Osteoblast (primary cell): ENCODE measurements at places on chromosomes 5 and 9.

- no peak for DNase-seq
Observed at GRCh38 chr9:9612755-9613154, 1000.0 kb downstream of the PTPRD start.

GRCh38 chr9:136012651-136013050 is 51.5 kb upstream of the UBAC1 start:
- peak; percentile 85 for DNase-seq

DNA sequence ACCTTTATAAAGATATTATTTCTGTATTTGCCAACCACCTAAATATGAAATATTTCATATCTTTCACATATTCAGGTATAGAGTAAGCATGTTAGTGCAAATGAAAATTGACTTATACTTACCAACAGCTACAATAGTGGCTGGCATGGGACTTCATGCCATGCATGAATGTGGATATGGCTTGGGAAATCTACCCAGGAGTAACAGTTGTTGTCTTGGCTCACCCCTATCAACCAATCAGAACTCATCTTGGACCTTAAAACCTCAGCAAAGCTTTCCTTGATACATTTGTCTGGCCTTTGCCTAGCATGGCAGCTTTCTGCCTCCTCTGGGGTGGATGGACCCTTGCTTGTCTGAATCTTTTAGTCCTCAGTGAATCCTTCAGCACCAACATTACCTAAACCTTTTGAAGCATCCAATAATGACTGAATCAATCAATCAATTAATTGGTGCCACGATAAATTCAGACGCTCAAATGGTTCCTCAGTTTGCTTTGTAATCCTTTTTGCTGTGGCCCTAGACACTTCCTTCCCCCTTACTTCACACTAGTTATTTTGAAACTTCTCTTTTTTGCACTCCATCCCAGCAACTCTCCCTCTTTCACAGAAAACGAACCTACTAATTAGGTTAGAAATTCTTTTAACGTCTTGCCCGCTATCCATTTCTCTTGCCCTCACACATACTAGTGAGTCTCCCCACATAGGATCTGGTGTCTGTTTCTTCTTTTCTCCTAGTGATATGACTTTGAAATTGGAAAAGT is 132.3 kb upstream of the ZNF608 start:
- DNase-seq, result no peak

- DNase-seq, result no peak
Observed at GRCh38 chr9:32701321-32702022, 66.0 kb upstream of the TAF1L start.

DNA sequence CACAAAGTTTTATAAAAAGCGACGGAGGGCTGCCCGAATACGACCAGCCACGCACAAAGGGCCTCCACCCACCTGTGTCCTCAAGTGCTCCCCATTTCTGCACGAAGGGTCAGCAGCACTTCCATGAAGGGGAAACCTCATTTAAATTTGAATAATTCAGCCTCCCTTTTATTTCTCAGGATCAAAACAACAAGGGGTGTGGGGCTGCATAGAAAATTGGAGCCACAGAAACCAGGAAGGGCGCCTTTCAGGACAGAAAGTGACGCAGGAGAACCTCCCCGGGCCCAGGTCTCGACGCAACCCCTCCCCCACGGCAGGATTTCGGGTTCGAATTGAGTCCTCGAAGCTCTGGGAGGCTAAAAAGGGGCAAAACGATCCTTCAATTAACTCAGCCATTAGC is 2.1 kb downstream of the NRARP start:
- DNase-seq, result no peak

GRCh38 chr5:56433039-56433617 is 200.0 kb upstream of the ANKRD55 start:
- DNase-seq, result no peak

GRCh38 chr5:93311881-93312280 is 269.1 kb downstream of the NR2F1-AS1 start:
- no peak for DNase-seq

GRCh38 chr5:147061431-147061830 is 173.4 kb upstream of the STK32A start:
- no peak for DNase-seq

DNA sequence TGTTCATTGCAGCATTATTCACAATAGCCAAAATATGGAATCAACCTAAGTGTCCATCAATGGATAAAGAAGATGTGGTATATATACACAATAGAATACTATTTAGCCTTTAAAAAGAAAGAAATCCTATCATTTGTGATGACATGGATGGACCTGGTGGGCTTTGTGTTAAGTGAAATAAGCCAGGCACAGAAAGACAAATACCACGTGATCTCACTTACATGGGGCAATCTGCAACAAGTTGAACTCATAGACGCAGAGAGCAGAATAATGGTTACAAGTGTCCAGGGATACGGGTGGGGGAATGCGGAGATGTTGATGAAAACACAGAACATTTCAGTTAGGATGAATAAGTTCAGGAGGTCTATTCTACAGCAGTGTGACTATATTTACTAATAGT is 66.4 kb upstream of the ALDH1B1 start:
- no peak for DNase-seq

- DNase-seq, result no peak
Observed at GRCh38 chr5:36059571-36060419, 6.9 kb downstream of the UGT3A2 start.

GRCh38 chr9:129547063-129547462 is 73.8 kb downstream of the C9orf50 start:
- DNase-seq, result no peak

DNA sequence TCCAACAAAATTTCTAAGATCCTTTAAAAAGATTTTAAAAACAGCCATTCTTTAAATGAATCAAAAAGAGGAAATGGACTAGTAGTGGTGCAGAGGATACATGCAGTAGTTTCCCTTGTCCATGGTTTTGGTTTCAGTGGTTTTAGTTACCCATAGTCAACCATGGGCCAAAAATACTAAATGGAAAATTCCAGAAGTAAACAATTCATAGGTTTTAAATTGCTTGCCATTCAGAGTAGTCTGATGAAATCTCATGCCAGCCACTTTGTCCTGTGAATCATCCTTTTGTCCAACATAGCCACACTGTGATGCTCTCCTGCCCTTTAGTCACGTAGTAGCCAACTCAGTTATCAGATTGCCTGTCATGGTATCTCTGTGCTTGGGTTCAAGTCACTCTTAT is 286.1 kb downstream of the ANXA1 start:
- DNase-seq, result peak; percentile 14

DNA sequence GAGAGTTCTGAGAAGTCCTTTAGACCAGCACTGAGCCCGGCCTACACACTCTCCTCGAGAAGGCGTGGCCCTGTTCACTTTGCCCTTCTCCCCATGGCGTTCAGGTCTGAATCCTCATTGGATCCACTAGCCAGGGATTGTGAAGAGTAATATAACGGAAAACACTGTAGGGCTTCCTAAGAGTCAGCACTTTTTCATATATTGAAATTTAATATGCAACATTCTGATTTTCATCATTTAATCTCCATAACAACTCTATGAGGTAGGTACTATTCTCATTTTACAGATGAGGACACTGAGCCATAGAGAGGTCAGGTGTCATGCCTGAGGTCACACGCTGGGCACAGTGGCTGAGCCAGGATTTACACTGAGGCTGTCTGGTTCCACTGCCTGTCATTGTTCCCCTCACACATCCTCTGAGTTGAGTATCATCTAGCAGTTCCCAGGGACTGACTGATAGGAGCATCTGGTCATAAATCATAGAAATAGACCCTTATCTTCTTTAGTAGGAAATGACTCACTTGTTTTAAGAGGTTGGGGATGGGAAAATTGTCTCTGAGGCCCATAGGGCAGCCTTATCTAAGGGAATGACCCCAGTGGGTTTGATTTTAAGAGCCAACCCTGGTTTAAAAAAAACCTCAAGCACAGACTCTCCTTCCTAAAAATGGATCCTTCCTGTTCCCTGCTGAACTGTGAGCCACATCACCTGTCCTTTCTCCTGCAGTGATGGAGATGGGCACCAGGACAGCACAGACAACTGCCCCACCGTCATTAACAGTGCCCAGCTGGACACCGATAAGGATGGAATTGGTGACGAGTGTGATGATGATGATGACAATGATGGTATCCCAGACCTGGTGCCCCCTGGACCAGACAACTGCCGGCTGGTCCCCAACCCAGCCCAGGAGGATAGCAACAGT is 41.2 kb downstream of the THBS4 start:
- no peak for DNase-seq

GRCh38 chr9:107375001-107375400 is 91.9 kb downstream of the RAD23B start:
- no peak for DNase-seq

- DNase-seq, result peak; percentile 3
Observed at GRCh38 chr5:177319913-177320588, 8.4 kb upstream of the MXD3 start.

GRCh38 chr9:2676466-2676865 is 40.8 kb upstream of the KCNV2 start:
- DNase-seq, result no peak

- no peak for DNase-seq
Observed at GRCh38 chr5:67031692-67032091, 164.9 kb downstream of the CD180 start.

GRCh38 chr5:153584960-153585359 is 94.5 kb downstream of the GRIA1 start:
- no peak for DNase-seq

DNA sequence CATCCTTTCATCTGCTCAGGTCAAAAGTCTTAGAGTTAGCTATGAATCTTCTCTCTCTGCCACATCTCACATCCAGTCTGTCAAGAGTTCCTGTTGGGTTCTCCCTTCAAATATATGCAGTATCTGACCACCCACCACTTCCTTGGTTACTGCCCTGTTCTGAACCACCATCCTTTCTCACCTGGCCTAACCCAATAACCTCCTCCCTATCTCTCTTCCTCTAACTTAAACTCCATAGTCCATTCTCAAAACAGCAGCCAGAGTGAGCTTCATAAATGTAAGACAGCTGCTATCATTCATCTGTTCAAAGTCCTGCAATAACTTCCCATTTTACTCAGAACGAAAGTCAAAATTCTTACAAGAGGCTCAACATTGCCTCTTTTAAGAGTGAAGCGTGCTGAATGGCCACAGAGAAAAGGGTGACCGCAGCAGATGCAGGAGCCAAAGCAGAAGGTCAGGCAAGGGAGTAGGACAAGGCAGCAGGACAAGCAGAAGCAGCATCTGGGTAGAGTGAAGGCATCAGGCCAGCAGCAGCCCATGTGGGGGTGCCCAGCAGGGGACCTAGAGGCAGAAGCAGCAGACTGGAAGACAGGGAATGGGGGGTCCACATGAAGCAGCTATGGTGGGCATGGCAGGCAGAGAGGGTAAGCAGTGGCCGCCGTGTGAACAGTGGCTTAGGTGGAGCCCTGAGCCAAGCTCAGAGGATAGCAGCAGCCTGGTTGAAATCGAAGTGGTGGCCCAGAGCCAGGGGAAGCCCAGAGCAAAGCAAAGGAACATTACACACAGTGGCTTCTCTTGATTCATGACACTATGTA is 39.3 kb upstream of the CDC42SE2 start:
- DNase-seq, result no peak

- no peak for DNase-seq
Observed at GRCh38 chr5:151231359-151231758, 7.5 kb upstream of the CCDC69 start.

- no peak for DNase-seq
Observed at GRCh38 chr5:14956423-14957046, 85.0 kb upstream of the ANKH start.

- DNase-seq, result no peak
Observed at GRCh38 chr9:95266649-95267048, 50.9 kb downstream of the FANCC start.

GRCh38 chr9:96064826-96065481 is 189.5 kb downstream of the ERCC6L2 start:
- DNase-seq, result no peak

DNA sequence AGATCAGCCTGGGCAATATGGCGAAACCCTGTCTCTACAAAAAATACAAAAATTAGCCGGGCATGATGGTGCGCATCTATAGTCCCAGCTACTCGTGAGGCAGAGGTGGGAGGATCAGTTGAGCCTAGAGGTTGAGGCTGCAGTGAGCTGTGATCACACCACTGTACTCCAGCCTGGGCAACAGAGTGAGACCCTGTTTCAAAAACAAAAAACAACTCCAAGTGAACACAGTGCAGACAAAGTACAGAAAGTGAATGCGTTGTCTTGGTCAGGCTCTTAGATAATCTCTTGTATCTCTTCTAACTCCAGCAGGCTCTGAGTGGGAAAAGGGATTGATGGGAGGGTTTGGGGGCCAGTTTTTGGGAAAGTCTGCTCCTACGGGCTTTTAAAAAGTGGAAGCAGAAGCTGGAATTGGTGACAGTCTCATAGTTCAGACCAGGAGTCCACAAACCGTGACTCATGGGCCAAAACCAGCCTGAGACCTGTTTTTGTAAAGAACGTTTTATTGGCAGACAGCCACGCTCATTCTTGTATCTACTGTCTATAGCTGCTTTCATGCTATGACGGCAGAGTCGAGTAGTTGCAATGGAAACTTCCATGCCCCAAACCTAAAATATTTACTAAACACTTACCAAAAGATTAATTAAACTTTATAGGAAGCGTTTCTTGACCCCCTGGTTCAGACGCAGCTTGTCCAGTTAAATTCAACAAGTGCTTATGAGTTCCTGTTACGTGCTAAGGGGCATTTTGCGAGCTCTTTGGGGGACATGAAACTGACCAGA is 32.9 kb downstream of the NDST1 start:
- DNase-seq, result peak; percentile 95

GRCh38 chr5:142529626-142530278 is 156.1 kb downstream of the FGF1 start:
- DNase-seq, result no peak

- no peak for DNase-seq
Observed at GRCh38 chr5:84693256-84693655, 308.6 kb upstream of the EDIL3 start.

GRCh38 chr5:38780316-38780715 is 65.5 kb upstream of the OSMR start:
- DNase-seq, result peak; percentile 54

DNA sequence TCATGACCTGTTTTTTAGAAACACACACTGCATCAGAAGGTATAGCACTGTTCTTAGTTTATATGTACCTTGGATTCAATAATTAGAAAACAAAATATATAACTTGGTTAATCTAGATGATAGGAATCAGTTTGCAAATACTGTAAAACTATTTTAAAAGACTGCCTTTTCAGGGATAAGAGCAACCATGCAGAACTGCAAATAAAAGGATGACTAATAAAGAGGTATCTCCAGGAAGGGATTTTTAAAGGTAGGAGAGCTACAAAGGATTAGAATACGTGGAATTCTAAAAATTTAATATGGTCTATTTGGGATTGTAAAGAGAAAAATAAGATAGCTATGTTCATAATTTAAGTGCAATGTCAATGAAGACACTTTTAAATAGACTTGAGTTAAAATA is 9.4 kb downstream of the GABRA1 start:
- DNase-seq, result no peak

GRCh38 chr5:73183481-73183891 is 10.5 kb downstream of the TMEM174 start:
- no peak for DNase-seq

GRCh38 chr5:168317096-168317520 is 25.7 kb downstream of the WWC1 start:
- DNase-seq, result no peak

GRCh38 chr9:19828576-19829109 is 39.8 kb upstream of the SLC24A2 start:
- peak; percentile 39 for DNase-seq

GRCh38 chr9:28190981-28191380 is 617.7 kb upstream of the C9orf72 start:
- DNase-seq, result no peak

GRCh38 chr5:138900281-138900965 is 25.3 kb upstream of the LRRTM2 start:
- peak; percentile 47 for DNase-seq
